ENCODE measurements at places on chromosomes 6 and 20.
A peak's percentile ranks its signal among the peaks of the same experiment; 100 is the strongest.

DNA sequence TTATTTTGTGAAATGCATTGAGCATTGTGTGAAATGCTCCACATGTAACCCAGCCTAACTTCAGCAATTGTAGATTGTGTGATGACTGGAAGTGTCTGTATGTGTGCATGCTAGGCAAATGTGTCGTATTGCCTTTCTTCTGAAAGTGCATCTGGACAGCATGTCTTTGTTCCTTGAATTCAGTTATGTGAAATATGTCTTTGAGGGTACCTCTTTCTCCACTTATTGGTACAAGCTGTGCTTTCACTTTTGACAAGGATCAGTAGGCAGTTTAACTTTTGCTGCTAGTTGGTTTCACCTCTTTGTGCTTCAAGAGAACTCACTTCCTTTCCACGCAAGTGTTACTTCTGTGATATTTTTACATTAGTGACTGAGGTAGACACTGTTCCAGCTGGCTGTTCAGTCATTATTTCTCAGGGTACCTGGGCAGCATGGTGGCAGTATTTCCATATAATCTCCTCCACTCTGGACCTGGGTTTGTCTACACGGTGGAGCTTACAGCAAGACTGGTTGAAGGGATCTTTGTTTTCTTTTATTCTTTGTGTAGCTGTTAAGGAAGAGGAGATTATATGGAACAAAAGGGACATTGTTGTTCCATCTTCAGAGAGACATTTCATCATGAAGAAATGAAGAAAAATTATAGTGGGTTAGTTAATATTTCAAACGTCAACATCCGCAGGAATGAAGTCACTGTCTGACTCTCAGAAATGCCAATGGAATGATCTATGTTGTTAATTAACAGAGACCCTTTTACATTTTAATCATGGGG is 175.4 kb downstream of the UTRN start:
- DNase-seq = no peak

- DNase-seq = no peak
Measured at GRCh38 chr6:112827793-112828192, 480.7 kb downstream of the RFPL4B start.

- DNase-seq = no peak
Measured at GRCh38 chr6:43890197-43891062, 120.4 kb downstream of the VEGFA start.

- DNase-seq = no peak
Measured at GRCh38 chr6:65638047-65638831, 68.8 kb downstream of the EYS start.

DNA sequence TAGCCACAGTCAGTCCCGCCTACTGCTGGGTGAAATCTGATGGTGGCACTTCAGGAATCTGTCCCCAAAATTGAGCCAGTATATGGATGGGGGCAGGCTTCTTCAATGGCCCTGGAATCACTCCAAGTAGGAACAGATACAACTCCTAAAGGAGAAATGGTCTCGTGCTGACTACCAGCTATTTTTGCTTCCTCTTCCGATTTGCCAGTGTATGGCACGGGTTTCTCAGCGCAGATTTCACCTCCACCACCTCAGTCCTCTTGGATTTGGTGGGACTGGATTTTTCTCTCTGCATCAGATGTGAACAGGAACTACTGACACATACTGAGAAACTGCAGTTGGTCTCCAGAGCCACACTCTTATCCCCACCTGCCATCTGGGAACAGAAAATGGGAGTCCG is 27.2 kb downstream of the PNPLA1 start:
- no peak for DNase-seq

GRCh38 chr20:16613954-16614353 is 40.7 kb upstream of the KIF16B start:
- DNase-seq = no peak

DNA sequence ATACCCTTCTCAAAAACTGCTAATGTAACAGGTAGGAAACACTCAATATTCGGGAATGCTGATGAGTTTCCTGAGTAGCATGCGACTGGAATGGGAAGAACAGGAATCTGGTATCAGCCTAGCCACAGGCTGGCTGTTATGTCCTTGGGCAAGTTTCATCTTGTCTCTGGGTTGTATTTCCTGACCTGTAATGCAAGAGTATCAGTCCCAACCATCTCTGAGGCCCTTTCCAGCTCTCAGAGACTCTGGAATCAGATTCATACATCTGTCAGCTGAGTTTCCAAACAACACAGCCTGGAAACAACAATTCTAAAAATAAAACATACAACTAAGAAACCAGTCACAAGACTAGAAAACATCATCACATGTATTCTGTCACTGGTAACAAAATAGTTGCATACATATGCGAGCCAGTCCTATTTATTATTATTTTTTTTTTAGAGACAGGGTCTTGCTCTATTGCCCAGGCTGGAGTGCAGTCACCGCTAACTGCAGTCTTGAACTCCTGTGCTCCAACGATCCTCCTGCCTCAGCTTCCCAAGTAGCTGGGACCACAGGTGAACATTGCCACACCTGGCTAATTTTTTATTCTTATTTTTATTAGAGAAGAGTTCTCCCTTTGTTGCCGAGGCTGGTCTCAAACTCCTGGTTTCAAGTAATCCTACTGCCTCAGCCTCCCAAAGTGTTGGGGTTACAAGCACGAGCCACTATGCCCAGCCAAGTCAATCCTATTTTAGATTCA is 16.7 kb upstream of the TFAP2A start:
- DNase-seq = no peak

DNA sequence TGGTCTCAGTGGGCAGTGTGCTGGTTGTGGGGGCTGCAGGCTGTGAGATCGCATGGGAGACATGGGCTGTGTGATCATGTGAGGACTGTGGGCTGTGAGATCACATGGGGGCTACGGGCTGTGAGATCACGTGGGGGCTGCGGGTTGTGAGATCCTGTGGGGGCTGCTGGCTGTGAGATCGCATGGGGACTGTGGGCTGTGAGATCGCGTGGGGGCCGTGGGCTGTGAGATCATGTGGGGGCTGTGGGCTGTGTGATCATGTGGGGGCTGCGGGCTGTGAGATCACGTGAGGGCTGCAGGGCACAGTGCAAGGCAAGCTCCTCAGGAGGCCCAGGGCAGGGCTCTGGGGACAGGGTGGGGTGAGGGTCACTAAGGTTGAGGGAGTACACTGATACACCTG is 140.5 kb upstream of the CST7 start:
- DNase-seq = no peak

DNA sequence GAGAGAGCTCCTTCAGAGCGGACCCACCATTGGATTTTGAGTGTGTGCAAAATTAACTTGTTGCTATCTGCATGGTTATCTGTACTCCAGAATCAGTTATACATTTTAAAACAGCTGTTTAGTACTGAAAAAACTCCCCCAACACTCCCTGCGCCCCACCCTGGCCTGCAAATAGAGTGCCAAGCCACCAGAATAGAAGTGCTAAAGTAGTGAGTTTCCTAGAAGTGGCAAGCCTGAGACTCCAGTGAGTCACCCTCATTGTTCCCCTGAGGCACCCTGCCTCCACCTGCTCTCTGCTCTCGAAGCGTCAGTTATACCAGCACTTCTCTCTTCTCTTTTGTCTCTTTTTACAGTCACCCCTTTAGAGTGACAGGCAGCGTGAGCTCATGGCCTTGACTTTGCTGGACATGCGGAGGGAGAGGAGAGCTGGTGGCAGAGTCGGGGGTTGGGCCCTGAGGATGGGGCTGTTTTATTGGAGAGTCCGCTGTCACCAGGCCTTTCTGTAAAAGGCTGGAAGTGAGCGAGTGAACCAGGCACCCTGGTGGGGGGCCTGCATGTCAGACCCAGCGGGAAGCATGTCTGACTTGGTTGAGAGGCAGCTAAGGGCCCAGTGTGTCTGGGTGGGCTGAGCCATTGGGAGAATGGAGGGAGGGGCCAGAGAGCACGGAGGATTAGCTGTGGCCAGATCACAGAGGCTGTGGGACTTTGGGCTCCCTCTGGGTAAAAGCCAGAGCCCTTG is 10.4 kb downstream of the IGF2R start:
- DNase-seq = peak; percentile 80

- no peak for DNase-seq
Measured at GRCh38 chr6:22598339-22598738, 29.0 kb downstream of the HDGFL1 start.

- peak; percentile 87 for DNase-seq
Measured at GRCh38 chr6:31834367-31835250, 7.1 kb downstream of the HSPA1B start.

Measured in CD8-positive, alpha-beta T cell (primary cell).